ENCODE measurements at places on chromosomes 12 and 14.
A peak's percentile ranks its signal among the peaks of the same experiment; 100 is the strongest.

DNA sequence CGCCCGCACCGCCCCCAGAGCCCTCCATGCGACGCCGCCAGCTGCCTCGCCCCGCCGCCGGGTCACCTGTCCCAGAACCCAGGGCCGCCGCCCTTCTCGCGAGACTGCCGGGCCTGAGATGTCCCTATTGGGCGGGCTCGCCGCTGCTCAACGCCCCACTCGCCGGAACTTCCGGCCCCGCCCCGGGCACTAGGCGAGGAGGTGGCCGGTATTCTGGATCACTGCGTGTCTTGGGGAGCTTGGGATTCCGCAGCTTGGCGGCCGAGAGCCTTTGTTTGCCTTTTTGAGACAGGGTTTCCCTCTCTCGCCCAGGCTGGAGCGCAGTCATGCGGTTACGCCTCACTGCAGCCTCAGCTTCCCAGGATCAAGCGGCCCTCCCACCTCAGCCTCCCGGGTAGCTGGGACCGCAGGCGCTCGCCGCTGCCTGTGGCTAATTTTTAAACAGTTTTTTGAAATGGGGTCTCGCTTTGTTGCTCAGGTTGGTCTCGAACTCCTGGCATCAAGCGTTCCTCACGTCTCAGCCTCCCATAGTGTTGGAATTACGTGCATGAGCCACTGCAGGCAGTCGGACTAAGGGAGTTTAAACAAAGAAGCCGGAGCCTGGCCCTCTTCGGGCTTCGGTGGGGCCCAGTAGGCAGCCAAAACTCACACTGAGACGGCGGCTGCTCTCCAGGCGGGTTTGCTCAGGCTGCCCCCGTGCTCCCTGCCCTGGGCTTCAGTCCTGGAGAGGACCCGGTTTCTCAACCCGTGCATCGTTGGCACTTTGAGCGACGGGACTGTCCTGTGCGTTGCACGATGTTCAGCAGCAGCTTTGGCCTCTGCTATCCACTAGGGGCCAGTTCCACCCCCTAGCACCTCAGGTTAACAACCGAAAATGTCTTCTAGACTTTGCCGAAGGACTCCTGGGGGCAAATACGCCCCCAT, at the start of gene SLC15A4:
SLC15A4 (minus strand) TSS at position 43 of the 924 bp plus-strand sequence; CDS start at position 28, 15 bp downstream.
- peak; percentile 99 for DNase-seq

- DNase-seq: peak; percentile 73
These were observed 167.5 kb downstream of the BTG1 start for GRCh38 chr12:91978143-91978542.

DNA sequence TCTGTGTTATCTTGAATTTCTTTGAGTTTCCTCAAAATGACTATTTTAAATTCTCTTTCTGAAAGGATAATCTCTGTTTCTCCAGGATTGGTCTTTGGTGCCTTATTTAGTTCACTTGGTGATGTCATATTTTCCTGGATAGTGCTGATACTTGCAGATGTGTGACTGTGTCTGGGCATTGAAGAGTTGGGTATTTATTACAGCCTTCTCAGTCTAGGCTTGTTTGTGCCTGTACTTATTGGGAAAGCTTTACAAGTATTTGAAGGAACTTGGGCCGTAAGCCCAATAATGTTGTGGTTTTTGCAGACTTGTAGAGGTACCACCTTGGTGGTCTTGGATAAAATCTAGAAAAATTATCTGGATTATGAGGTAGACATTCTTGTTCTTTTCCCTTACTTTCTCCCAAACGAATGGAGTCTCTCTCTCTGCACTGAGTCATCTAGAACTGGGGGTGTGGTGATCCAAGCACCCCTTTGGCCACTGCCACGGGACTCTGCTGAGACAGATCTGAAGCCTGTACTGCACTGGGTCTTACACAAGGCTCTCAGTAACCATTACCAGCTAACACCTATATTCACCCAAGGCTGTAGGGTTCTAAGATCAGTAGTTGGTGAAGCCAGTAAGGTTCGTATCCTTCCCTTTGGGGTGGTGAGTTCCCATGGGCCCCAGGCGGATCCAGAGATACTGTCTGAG, 703.7 kb upstream of the MGAT4C start:
- no peak for DNase-seq

GRCh38 chr12:122845041-122845864, 10.0 kb downstream of the HIP1R start:
- DNase-seq: no peak

DNA sequence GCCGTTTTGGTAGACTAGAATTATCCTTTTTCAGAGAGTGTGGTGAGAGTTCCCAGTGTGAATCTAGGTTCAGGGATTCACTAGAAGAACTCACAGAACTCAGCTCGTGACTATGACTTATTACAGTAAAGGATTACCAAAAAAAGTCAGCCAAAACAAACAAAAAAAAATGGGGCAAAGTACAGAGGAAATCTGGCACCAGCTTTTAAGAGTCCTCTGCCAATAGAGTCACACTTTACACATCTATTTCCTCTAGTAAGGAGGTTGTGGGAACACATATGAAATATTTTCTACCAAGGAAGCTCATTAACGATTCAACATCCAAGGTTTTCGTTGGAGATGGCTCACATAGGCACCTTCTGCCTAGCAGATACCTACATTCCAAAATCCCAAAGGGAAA, 28.2 kb downstream of the TSPAN19 start:
- DNase-seq: no peak

DNA sequence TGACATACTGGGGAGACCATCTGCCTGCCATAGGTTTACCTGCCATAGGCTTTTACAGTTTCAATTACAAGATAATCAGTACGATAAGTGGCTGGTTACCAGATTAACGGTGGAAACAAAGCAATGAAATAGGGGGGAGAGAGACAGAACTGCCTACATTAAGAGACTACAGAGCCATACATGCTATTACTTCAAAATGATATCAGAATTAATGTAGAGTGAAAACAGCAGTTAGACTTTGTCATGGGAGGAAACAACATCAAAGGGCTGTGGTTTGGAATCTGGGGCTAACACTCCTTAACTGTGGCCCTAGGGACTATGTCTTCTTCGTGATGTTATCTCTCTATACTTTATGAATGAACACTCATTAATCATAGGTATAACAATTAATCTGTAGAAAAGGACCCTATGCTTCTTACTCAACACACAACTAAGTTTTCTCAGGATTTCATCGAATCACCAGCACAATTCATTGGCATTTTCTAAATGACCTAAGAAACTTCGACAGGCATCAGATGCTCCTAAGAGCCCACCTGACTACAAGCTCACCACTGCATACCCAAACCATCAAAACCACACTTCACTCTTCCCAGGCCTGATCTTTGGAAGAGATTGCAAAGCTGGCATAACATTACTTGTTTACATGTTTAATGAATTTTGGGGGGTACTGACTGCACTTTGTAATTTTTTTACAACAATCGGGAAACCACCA, 475.6 kb upstream of the SOX5 start:
- DNase-seq: no peak

GRCh38 chr14:97021001-97021400, 223.8 kb downstream of the VRK1 start:
- DNase-seq: peak; percentile 71

DNA sequence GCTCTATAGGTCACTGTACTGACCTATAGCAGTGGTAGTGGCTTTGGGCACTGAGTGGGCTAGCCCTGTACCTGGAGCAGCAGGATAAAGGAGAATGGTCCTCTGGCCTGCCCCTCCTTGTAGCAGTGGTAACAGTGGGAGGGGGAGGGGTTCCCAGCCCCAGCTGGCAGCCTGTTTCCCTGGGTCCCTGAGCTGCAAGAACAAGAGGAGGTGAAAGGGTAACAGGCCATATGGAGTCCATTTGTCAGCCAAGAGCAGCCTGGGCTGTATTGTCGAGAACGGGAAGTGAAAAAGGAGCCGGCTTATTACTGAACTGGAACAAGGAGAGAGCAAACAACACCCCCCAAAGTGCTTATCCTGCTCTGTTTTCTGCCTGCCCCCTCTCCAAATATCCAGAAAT, 73.8 kb upstream of the SRSF5 start:
- peak; percentile 66 for DNase-seq

GRCh38 chr12:7361265-7361664, 57.4 kb downstream of the ACSM4 start:
- no peak for DNase-seq

GRCh38 chr12:127334365-127334764, 932.6 kb upstream of the TMEM132C start:
- no peak for DNase-seq

- no peak for DNase-seq
These were observed 22.0 kb upstream of the HSP90B1 start for GRCh38 chr12:103908246-103908541.

DNA sequence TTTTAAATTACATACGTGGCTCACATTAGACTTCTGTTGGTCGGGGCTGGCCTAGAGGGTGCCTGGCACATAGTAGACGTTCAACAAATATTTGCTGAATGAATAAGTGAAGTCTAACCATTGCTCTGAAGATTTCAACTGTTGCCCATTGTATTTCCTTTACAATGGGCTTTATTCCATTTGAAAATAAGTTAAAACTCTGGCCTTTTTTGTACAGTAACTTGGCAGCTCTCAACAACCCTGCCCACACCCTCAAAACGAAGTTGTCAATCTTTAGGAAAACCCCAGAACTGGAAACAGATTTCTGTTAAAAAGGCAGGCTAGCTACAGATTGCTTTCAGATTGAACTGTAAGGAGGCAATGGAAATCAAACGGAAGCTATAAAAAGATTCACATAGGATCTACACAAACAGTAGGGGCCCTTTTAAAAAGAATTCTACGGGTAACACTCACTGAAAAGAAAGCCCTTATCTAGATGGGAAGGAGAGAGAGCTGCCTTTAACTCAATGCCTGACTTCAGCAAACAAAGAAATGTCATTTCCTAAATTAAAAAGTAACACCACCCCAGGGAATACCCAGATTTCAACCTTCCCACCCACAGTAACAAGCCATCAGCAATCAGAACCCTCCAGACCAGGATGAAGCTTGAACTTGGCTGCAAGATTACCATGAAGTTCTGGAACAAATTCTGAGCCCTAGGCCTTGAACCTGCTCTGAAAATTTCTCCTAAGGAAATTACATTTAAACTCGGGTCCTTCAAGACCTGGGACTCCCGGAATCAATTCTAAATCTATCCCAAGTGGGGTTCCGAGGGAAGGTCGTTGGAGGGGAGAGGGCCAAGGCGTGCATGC, 1.4 kb downstream of the WSB2 start:
- DNase-seq: peak; percentile 43

DNA sequence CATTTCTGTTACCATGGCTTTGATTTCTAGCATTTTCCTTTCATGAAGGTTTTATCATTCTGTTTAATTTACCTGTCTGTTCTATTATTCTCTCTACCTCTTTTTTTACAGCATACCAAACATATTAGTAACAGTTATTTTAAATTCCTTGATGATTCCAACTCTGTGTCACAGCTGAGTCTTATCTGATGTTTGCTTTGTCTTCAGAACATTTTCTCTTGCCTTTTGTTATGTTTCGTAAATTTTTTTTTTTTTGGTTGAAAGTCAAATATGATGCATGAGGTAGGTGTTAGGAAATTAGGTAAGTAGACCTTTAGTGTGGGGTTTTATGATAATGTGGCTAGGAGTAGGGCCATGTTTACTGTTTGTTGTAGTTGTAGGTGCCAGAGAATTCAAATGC, 496.4 kb downstream of the FOXG1 start:
- DNase-seq: no peak

DNA sequence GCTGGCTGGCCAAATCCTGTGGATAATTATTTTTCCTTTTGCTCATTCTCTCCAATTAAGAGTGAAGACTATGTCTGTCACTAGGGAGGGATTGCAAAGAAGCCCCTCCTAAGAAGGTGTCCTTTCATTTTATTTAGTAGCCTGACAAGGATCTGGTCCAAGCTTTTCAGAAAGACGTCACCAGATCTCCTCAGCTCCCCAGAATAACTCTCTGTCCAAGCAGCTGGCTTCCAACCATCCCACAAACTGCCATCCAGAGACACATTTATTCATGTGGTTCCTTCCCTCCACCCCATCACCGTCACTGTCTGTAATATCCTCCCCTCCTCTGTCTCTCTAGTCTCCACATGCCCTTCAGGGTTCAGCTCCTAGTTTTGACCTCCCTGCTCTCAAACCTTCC, 69.9 kb downstream of the PPM1H start:
- no peak for DNase-seq

DNA sequence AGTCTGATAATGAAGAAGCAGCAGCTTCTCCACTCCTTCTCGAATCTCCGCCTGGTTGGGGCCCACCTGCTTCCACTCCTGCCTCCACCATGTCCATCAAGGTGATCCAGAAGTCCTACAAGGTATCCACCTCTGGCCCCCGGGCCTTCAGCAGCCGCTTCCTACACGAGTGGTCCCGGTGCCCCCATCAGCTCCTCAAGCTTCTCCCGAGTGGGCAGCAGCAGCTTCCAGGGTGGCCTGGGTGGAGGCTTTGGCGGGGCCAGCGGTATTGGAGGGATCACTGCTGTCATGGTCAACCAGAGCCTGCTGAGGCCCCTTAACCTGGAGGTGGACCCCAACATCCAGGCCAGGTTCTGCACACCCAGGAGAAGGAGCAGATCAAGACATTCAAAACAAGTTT, 381.0 kb upstream of the USP15 start:
- DNase-seq: no peak

DNA sequence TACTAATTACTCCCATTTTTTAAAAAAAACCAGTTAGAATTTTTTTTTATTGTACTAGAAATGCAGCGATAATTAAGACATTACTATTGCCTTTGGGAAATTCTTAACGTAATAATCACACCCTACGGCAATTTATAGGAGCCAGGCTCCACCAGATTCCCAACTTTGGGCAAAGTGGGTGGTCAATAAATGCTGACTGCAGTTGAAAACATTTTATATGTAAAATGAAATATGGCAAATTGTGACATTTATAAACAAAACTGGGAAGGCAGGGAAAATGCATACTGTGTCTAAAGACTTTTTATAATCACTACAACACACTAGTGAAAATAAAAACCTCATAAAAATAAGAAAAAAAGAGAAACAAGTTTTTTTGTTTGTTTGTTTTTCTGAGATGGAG, 93.3 kb upstream of the HECTD1 start:
- DNase-seq: no peak

DNA sequence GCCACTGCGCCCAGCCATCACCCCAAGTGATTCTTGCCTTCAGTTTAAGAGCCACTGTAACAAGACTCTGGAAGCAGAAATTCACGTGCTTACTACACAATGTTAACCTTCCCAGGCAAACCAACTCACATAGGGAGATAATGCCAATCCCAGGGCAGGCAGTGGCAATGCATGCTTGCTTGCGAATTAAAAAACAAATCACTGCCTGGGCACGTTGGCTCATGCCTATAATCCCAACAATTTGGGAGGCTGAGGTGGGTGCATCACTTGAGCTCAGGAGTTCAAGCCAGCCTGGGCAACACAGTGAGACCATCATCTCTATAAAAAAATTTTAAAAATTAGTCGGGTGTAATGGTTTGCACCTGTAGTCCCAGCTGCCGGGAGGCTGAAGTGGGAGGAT, 37.8 kb upstream of the P2RX4 start:
- DNase-seq: no peak
